ENCODE measurements at places on chromosomes 7 and 10.
A peak's percentile ranks its signal among the peaks of the same experiment; 100 is the strongest.

- no peak for DNase-seq
Measured at GRCh38 chr7:128257458-128257857, 16.4 kb downstream of the LEP start.

GRCh38 chr7:13448243-13448642 lies 541.2 kb downstream of the ETV1 start:
- DNase-seq = no peak

GRCh38 chr10:21145751-21146435 lies 248.8 kb upstream of the NEBL start:
- DNase-seq = no peak

- no peak for DNase-seq
Measured at GRCh38 chr10:14491811-14492210, 161.1 kb upstream of the FRMD4A start.

DNA sequence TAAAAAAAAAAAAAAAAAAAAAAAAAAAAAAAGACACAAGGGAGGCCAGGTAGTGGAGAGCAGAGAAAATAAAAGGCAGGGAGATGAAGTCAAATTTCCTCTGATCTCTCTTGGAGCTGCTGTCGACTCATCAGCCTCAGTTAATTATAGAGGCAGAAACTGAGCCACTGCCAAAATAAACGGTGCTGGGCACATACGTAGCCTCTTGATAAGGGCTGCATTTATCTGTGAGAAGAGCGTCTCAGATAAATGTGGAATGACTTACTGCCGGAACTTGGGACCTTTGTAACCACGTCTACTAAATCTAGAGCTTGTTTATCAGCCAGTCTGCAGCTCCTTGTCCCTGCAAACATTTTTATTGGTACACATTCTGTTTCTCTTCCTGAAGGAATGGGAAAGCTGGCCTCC lies 162.3 kb downstream of the BAMBI start:
- no peak for DNase-seq

DNA sequence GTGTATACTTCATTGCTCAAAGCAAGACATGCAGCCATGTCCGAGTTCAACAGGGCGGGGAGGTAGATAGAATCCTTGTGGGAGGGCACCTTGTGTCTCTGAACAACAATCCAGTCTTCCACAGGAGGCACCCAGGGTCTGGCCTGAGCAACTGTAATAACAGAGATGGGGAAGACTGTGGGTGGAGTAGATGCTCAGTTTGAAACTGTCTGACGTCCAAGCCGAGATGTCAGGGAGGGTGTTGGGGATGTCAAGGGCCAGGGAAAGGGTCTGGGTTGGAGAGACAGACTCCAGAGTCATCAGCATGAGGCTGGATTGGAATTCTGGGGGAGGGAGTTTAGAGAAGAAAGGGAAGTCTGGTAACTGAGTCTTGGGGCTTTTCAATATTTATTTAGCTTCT lies 88.0 kb downstream of the FANK1 start:
- DNase-seq = no peak

- no peak for DNase-seq
Measured at GRCh38 chr10:43415544-43415943, 6.6 kb upstream of the HNRNPF start.

DNA sequence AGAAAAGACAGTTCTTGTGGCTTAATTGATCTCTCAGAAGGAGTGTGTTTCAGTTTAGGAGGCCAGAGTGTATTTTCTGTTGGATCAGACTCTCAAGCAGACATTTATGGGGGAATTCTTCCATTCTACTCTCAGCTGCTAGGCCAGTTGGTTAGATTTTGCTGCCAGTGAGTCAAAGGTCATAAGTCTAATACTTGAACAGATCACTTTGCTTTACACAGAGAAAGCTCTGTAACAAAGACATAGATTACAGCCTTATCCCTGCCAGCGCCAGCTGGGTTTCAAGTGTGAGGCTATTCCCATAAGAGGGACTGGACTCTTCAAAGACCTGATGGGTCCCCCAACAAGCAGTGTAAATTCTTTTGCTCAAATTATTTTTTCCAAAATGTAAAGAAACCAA lies 145.6 kb upstream of the SEMA3C start:
- DNase-seq = no peak

- DNase-seq = peak; percentile 48
Measured at GRCh38 chr7:75596727-75597614, 104.9 kb downstream of the SPDYE5 start.

- no peak for DNase-seq
Measured at GRCh38 chr10:12741360-12741804, 260.1 kb downstream of the CCDC3 start.

GRCh38 chr7:30436046-30436445 lies 42.5 kb downstream of the NOD1 start:
- DNase-seq = no peak

GRCh38 chr10:75952093-75952492 lies 520.7 kb downstream of the LRMDA start:
- no peak for DNase-seq
